T-cell (primary cell): ENCODE measurements at places on chromosomes 3 and 15.

DNA sequence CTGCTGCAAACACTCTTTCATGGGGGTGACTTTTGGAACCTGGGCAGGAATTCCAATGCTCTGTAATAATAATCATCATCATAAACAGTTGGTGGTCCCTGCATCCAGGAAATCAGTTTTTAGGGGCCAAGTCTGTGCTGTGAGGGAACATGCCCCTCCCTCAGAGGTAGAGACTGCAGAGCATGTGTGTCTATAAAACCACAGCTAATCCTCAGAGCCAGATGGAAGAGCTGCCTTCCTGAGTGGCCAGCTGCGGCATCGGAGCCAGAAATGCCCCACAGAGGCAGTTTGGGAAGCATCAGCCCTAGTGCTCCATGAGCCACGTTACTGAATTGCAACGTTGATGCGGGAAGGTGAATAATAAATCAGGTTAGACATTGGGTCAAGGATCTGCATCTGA is 12.9 kb upstream of the TPM1 start:
- DNase-seq: no peak

DNA sequence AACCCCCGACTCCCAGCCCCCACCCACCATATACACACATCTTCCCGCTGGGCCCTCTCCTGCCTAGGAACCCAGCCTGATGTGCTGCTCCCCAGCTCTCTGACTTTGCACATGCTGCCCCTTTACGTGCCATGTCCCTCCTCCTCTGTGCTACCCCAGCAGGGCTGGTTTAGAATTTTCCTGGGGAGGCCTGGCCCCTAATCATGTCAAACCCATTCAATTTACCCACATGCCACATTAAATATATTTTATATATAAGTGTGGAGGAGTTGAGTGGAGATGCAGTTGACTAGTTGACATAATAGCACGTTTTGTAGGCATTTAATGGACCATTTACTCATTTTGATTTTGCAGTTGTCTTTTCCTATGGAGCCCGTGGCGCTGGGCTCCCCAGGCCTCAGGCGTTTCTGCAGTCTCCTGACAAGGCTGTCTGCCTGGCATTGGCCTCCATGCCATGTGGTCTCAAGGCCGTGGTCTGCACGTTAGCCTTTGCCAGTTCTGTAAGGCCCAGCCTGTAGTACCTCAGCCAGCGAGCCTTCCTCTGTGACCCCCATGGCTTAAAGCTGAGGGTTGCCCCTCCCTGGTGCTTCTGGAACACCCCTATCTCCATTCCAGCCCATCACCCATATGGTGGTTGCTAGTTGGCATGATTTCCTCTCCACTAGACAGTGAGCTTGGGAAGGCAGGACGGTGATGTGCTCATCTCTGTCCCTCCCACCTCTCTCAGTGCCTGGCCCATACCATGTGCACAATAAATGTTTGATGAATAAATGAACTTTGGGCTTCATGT is 155.8 kb downstream of the TLE3 start:
- no peak for DNase-seq

DNA sequence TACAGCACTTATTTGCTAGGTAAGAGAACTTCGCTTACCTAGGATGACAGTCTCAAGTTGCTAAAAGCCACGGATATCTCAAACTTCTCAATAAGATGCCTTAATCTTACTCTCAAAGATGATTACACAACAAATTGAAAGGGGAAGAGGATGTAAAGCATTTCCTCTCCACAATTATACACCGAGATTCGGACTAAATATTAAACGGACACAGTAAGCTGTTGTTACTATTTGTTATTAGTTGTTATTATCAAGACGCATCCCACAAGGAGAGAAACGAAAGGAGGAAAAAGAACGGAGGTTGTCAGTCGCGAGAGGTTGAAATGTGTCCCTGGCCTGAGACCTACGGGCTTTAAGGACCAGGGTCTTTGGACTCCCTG is 660 bp downstream of the ZNF106 start:
- no peak for DNase-seq

DNA sequence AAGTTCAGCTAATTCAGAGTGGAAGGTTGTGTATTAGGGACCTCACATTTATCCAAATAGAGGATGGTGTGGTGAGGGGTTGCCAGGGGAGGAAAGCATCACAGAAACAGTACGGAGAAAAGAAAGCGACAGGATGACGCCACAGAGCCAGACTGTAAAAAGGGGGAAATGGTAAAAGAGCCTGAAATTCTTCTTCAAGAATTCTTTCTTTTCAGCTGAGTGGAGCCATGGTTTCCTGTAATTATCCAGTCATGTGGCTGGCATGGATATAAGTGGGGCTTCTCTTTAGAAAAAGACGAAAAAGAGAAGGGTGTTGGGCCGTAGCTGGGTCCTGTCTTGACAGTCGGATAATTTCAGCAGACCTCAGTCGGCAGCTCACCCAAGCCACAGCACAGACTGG is 24.5 kb upstream of the PSMD6 start:
- DNase-seq: no peak

- no peak for DNase-seq
Measured at GRCh38 chr15:38225381-38225780, 27.3 kb upstream of the SPRED1 start.

DNA sequence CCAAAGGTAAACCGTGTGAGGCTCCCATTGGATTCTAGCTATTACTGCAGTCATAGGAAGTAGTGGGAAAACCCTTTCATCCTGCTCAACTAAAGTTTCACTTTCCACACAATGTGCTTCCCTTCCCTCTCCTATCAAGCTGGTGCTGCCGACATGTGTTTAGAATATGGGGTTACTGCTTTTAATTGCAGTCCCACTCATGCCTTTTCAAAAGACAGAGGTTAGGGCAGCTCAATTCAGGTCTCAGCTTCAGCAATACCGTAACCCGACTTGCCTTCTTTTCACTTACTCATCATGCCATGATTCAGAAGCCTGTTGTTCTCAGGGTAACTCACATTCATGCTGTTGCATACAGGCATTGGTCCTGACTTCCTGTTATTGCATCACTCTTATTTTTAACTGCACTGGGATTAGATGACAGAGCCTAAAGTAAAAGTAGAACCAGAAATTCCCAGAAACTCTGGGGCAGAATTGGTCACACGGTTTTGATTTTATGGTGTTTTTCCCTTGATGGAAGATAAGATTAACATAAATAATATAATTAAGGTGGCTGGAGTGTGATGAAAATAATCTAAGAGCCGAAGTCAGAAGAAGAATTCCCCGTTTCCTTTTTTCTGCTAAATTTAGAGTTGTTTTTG is 45.7 kb downstream of the C2CD4B start:
- DNase-seq: no peak

DNA sequence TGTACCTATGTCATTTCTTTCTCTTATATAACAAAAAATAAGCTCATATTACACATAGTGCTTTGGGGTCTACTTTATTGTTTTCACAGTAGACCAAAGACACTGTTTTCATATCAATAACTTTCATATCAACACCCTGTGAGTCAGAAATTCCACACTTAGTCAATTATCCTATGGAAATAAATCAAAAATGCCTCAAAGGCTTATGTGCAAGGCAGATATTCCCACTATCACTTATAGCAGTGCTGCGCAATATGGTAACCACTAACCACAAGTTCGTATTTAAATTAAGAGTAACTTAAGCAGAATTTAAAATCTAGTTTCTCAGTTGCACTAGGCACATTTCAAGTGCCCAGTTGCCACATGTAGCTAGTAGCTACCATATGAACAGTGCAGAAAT is 15.9 kb downstream of the SCG3 start:
- DNase-seq: no peak
